Activated effector memory CD4-positive, alpha-beta T cell treated with Interleukin-2 at 50 U/mL for 16 hours (primary cell): ENCODE measurements at places on chromosomes 11 and 22.

DNA sequence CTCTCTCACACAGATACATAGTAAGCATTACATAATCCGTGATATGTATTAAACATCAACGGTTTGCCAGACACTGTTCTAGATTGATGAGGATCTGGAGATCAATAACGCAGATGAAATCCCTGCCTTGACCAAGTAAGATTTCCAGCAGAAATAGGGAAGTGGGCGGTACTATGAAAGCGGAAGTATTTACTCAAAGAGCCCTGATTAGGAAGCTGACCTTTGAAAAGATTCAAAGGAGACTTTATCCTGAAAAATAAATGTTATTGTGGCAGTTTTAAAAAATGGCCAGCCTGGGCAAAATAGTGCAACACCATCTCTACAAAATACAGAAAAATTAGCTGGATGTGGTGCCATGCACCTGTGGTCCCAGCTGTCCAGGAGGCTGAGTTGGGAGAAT is 26.8 kb downstream of the GAB2 start:
- DNase-seq, result no peak

DNA sequence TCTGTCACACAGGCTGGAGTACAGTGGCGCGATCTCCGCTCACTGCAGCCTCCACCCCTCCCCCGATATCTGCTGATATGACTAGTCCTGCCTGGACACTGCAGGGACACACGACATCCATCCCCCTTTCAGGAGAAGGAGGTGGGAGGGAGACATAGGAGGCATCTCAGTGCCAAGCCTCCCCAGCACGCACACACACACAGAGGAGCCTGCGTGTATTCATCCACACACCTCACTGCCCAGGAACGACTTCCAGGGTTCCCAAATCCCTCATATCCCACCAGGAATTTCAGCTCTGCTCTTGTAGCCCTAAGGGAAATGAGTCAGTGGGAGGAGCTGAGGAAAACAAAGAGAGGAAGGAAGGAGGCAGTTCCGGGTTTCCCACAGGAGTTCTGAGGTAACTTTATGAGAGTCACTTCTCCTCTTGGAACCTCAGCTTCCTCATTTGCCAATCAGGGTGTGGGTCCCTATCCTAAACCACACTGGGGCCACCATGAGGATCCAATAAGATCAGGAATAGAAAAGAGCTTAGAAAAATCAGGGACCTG is 37.2 kb upstream of the ACER3 start:
- no peak for DNase-seq

DNA sequence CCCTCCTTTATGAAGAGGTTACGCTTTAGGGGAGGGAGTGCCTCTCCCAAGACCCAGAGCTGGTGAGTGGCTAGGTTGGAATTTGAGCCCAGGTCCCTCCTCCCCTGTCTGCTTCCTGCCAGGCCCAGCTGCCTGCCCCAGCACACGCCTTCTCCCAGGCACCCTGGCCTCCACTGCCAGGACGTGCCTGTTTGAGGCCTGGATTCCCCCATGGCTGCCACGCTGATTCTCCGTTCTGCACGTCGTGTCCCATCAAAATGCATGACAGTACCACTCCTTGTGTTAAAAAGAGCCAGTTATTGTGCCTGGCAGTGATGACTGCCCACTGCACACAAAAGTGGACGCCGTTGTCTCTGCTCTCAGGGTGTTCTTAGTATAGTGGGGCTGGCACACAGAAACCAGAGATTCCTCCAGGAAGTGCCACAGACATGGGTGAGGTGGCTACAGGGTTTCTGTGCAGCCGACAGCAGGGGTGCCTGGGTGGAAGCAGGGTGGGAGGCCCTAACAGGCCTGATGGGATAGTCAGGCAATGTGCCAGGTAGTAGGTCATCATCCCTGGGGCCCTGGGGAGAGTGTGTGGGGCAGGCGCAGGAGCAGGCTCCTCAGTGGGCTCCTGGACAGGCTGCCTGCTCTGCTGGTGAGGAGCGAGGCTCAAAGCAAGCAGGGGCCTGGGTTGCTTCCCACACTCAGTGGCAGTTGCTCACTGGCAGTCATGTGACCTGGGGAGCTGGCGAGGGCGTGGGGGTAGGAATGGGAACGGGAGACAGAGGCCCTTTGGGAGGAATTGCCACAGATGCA is 24.2 kb downstream of the MED15 start:
- no peak for DNase-seq

DNA sequence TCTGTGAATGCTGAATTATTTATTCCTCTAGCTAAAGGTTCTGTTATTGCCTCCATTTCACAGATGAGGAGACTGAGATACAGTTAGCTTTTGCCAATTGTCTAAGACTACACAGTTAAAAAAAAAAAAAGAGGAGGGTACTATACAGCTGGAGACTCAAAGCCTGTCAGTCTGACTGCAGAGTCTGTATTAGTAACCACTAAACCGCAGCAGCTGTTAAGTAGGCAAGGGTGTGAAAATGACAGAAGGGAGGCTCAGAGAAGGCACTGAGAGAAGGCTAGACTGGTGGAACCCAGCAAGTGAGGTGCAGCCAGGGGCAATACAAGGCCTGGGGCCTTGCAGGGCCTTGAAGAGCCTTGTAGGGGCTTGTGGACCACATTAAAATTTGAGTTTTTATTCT is 181.2 kb downstream of the CSNK2A3 start:
- no peak for DNase-seq

DNA sequence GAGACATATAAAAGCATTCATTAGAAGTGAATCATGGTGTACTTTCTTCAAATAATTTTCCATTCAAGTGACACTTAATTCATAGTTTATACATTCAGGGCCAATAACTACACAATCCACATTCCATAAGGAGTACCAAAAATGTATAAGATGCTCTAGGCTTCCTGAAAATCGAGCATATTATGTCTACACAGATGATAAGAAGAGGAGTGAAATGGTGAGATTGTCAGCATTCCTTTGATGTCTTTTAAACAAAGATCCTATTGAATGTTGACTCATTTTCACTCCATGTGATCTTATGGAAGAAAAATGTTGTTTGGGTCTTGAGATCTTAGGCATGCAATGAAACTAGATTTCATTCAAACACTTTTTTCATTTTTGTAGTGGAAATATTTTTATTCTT is 843.2 kb downstream of the KCNA4 start:
- no peak for DNase-seq

- DNase-seq, result no peak
These were observed 80.9 kb upstream of the CD44 start for GRCh38 chr11:35057926-35058668.

GRCh38 chr11:15937601-15938120 is 418.7 kb downstream of the SOX6 start:
- no peak for DNase-seq

- no peak for DNase-seq
These were observed 155.4 kb upstream of the CCDC90B start for GRCh38 chr11:83441601-83442000.

DNA sequence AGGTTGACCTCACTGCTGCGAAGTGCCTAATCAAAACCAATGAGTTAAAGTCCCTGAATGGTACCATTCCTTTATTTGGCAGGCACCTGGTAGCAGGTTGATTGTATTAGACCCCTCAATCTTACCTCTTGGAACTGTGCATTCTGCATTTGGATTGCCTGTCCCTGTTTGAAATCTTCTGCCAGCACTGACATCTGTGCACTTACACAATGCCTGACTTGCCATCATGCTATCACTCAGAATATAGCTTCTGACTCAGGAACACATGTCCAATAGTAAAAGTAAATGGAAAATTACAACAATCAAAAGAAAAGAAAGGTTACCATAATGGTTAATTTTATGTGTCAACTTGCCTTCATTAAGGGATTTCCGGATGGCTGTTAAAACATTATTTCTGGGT is 366.0 kb upstream of the PDGFD start:
- DNase-seq, result no peak

GRCh38 chr11:13440100-13440855 is 22.7 kb downstream of the BTBD10 start:
- no peak for DNase-seq
